ENCODE measurements at places on chromosomes 2 and 18.

DNA sequence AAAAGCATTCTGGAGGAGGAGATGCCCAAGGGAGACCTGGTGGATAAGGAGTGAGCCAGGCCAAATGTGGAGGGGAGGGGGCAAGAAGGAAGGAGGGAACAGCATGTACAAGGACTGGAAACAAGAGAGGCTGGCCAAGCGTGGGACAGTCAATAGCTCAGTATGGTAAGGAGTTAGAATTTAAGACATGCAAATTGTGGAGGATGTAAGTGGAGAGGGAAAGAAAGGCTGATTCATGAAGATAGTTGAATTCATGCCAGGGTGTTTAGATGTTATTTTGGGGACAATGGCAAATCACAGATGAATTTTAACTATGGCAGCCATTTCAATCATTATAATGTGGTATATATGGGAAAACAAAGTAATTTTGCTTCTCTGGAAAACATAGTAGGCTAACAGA, 462.3 kb downstream of the MEIS1 start:
- DNase-seq: no peak

- DNase-seq: peak; percentile 67
These were observed 60.1 kb upstream of the IL1RL1 start for GRCh38 chr2:102251042-102251848.

DNA sequence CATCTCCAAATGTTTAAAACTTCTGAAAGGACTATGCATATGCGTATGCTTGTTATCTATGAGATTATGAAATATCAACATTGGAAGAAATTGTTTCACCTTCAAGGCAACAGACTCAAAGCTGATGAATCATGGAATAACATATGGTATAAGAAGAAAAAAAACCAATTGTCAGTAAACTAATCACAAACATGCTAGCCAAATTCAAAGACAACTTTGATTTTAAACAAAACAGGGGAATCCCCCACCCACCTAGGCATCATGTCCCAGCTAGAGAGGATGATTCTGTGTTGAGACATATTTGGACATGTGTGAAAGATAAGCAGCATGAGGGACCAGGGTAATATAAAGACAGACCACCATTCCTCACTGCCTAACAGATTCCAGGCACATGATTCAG, 147.7 kb downstream of the WDPCP start:
- no peak for DNase-seq

- no peak for DNase-seq
These were observed 57.9 kb upstream of the FRZB start for GRCh38 chr2:182924306-182924705.

DNA sequence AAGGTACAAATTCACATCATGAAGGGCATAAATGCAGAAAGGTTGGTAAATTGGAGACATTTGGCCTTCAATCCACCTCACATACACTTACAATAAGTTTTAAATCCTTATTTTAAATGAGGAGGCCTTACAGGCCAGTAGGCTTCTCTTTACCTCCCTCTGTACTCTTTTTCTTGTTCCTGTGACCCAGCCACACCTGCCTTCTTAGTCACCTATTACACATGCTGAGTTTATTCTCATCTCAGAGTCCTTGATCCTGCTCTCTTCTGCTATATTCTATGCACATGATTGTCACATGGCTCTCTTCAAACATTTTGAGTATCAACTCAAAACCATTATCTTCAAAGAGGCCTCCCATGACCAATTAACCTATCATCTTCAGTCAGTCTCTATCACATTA, 491.5 kb downstream of the SATB2 start:
- no peak for DNase-seq

Measured in activated CD8-positive, alpha-beta memory T cell treated with anti-CD3 and anti-CD28 coated beads, Interleukin-2, amount 10 ng/mL, durations not matched to agents 7 days and 5 days (primary cell).